ENCODE measurements at places on chromosomes 16 and 17.
A peak's percentile ranks its signal among the peaks of the same experiment; 100 is the strongest.

GRCh38 chr16:75088934-75089333, 27.6 kb downstream of the LDHD start:
- no peak for DNase-seq

- DNase-seq: no peak
Measured at GRCh38 chr16:23691483-23692189, 12.9 kb downstream of the PLK1 start.

DNA sequence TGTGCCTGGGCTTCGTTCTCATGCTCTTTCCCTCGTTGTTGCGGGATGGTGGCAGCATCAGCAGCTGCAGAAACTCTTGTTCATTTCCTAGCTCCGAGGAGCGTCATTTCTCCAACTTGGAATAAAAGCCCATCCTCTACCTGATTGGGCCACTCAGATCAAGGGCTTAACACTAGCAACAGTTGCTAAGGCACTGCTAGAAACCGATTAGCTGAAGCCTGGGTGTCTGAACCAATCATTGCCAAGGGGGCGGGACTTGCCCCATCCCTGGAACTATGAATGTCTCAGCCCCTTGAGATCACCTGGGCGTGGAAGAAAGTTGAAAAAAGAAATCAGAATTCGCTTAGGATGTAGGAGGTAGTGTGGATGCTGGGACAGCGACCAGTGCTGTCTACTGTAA, 145.3 kb downstream of the FOXL1 start:
- no peak for DNase-seq

DNA sequence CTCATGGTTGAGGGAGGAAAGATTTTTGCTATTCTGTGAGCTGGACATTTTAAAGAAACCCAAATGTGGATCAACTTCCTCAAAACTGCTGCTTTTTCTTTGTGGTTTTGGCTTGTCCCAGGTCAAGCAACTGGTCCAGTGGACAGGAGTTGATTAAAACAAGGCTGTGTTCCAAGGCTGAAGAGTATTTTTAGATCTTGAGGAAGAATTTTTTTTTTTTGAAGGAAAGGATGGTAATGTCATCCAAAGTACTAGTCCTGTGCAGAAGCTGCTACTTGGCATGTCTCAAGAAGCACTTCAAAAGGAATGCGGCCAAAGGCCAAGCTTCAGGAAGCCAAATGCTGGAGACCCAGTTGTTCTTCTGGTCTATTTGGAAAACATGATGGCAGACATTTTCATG, 8.0 kb upstream of the MYH2 start:
- no peak for DNase-seq

- no peak for DNase-seq
Measured at GRCh38 chr16:51111759-51112158, 39.3 kb downstream of the SALL1 start.

DNA sequence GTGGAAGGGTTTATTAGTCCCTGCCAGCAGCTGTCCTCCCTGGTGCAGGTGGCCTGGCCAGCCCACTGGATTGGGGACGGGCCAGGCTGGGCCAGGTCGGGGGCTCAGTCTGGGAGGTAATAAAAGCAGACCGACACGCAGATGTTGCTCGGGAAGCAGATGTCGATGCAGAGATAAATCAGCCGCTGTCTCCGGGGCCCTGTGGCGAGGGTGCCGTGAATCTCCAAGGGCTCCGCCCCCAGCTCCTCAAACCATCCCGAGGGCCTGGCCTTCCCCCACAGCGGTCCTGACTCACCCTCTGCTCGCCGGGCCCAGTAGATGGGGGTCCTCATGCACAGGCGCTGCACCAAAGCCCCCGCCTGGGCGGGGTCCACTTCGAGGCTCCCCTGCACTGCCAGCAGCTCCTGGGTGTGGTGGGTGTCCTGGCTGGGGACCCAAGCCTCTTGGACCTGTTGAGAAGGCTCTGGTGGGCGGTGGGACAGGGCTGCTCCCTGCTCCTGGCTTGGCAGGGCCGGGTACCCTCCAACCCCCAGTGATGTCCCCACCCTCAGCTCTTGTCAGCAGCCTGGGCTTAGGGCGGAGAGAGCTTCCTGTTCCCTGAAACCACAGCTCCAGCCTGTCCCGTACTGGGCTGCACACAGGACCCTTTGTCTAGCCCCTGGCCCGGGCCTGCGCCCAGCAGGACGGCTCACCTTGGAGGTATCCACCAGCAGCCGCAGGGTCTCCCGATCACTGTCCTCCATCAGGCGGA, 1.2 kb downstream of the BRICD5 start:
- DNase-seq: no peak

GRCh38 chr17:39064819-39065218, 86.6 kb downstream of the PLXDC1 start:
- no peak for DNase-seq

GRCh38 chr17:15265131-15265530, at the start of gene PMP22:
TSS of gene PMP22 (minus strand) at chr17:15265326. CDS start at chr17:15260727, 4,599 bp downstream.
- DNase-seq: no peak

DNA sequence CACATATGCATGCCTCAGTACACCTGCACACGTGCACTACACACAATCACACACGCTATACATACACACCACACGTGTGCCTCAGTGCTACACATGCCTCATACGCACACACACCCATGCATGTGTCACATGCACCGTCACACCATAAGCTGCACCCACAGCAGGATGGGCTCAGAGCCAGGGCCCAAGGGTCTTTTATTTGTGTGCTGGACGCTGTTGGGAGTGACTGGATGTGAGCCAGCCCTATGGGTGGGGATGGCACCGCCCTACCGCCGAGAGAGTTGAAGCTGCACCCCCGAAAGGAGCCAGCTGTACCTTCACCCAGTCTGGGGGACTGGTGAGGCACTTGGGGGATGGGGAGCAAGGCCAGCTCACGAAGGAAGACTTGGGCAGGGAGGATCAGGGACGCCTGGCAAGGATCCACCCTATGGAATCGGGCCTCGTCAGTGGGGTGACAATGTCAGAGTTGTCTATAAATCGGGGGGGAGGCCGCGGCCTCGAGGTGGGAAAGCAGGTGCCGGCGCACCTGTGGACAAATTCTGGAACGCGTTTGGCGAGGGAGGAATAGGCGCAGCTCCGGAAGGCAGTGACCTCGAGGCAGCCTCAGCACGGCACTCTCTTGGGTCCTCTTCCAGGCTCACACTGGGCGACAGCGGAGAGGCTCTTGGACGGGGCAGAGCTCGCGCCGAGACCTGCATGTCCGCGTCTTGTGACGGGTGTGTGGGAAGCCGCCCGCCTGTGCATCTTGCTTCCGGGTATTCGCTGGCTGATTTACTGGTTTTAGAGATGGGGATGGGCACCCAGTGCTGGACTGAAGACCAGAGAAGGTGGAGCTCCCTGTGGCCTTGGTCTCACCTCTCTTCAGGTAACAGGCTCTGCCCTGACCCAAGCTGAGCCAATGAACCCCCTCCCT, 7.3 kb downstream of the RGS11 start:
- no peak for DNase-seq

DNA sequence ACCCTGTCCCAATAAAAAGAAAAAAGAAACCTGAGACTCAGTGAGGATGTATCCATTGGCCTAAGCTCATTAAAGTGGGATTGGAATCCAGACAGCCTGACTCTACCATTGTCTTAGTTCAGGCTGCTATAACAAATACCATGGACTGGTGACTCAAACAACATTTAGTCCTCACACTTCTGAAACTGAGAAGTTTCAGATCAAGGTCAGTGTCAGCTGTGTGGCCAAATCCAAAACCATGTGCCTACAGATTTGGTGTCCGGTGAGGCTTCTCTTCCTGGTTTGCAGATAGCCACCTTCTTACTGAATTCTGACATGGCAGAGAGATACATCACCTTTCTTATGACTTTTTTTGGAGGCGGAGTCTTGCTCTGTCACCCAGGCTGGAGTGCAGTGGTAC, 53.3 kb upstream of the KDM8 start:
- DNase-seq: no peak

DNA sequence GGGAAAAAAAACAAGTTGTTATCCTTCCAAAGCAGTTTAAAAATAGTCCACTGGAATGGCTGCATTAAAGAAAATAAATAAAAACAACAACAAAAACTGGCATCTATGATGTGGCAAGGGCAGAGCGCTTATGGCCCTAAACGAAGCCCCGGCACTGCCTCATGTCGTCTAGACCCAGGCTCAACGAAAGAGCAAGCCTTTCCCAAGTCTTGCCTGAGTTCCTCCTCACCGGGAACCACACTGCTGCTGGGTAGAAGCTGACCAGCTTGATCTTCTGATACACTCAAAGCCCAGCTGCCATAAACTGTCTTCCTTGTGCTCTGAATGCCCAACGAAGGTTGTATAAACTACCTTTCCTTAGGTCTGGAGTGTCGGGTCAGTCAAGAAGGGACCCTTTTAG, 37.0 kb downstream of the NDEL1 start:
- no peak for DNase-seq

DNA sequence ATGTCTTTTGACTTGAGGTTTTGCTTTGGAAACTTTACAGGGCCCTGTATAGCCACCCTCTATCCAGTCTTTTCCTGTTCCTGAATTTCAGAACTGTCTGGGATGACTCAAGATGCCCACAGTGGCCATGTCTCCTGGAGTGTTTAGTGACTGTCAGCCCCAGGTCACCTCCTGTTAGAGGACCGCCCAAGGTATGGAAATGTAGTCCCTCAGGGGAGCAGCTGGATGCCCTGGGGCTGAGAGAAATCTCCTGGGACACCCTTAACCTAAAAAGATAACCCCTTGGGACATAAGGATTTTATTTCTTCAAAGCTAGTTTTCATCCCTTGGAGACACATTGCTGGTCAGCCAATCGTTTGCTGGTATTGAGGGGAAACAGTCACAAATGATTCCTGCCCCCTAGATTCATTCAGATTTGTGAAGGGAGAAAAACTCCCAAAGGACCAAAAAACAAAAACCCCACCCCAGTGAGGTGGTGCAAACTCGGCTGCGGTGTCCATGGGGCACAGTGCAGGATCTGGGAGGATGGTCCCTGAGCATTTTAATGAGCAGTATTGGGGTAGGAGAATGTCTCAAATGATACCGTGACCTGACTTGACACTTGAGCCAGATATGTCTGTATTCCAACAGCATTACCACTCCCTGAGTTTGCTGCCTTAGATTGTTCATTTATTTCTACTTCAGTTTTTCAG, 1.7 kb downstream of the ZNF267 start:
- DNase-seq: no peak

DNA sequence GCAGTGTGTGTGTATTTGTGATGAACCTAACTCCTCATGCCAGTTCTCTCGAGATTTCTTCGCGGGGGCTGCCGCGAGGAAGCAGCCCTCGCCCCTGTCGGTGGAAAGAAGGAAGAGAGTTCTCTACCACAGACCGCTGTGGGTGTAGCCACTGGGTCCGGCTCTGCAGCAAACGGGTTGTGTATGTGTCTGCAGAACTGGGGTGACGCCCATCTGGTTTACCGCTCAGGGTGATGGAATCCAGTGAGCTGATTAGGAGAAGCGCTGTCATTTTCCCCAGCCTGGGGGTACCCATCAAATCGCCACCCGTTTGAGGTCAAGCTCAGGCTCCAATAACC, 7.7 kb downstream of the CORO6 start:
- peak; percentile 56 for DNase-seq

- no peak for DNase-seq
Measured at GRCh38 chr16:66419527-66419926, 7.6 kb upstream of the BEAN1 start.

DNA sequence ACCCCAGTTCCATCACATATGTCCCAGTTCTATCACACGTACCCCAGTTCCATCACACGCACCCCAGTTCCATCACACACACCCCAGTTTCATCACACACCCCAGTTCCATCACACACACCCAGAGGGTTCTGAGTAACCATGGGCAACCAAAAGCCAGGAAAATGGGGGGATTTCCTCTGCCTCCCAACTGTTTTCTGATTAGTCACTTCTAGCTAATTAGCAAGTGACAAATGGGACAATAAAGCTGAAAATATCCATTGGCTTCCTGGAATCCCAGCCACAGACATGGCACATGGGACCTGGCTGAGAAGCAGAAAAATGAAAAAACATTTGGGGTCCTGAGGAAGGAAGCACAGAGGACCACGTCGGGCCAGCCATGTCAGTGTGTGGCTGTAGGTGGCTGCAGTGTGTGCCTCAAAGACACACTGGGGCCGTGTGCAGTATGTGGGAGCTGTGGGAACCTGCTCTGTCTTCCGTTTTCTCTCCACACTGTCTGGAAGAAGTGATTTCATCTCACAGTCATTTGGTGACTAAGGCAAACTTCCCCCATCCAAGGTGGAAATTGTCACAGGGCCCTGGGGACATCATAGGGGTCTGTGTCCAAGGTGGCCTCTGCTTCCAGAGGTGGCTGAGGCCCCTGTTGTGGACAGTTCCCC, 106.7 kb downstream of the CMIP start:
- no peak for DNase-seq

DNA sequence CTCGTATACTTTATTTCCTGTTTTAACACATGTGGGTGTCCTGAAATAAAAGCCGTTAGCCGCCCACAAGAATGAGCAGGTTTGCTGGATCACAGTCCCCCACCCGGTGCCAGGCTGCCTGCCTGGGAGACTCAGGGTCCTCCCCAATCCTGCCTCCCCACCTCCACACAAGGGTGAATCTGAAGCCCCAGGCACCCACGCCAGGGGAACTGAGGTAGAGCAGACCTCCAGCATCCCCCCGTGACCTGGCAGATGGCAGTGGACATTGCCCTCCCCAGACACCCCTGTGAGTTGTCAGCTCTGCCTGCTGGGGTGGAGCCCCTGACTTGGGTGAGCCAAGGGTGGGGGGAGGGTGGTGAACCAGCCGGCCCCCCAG, 114.8 kb downstream of the METRNL start:
- DNase-seq: no peak

DNA sequence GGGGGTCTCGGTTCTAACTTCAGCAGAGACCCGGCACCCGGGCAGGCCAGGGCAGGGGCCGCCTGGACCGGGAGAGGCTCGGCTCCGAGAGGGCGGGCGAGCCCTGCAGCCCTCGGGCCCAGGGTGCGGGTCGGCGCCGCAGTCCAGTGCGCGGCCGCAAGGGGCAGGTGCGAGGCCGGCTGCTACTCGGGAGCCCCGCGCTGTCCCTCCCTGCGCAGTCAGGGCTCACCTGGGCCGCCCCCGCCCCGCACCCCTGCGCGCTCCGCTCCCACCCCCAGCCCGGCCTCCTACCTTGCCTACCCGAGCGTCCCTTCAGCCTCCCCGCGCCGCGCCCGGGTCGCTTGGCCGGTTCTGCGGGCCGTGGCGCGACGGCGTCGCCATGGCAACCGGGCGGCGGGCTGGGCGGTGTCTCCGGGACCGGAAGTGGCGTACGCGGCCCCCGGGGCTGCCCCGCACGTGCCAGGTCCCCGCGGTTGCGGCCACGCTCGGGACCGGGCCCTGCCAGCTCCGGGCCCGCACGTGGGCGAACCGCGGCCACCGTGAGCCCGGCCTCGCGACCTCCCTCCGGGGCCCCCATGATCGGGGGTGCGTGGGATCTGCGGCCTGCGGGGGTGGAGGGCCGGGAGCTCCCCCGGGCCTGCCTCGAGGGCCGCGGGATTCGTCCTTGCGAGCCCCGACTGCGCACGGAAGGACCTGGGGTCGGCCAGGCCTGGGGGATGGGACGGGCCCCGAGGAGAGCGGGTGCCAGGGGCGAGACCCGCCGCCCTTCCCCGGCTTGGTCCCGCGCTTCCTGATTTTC, at the start of gene CYB561:
TSS of gene CYB561 (minus strand) at position 353 of the 799 bp plus-strand sequence. CDS start 8,759 bp downstream, outside the sequence.
- DNase-seq: peak; percentile 44

- DNase-seq: no peak
Measured at GRCh38 chr16:87864331-87864989, 4.8 kb downstream of the SLC7A5 start.
